CD4-positive, CD25-positive, alpha-beta regulatory T cell (primary cell): ENCODE measurements at places on chromosomes 12 and 14.

DNA sequence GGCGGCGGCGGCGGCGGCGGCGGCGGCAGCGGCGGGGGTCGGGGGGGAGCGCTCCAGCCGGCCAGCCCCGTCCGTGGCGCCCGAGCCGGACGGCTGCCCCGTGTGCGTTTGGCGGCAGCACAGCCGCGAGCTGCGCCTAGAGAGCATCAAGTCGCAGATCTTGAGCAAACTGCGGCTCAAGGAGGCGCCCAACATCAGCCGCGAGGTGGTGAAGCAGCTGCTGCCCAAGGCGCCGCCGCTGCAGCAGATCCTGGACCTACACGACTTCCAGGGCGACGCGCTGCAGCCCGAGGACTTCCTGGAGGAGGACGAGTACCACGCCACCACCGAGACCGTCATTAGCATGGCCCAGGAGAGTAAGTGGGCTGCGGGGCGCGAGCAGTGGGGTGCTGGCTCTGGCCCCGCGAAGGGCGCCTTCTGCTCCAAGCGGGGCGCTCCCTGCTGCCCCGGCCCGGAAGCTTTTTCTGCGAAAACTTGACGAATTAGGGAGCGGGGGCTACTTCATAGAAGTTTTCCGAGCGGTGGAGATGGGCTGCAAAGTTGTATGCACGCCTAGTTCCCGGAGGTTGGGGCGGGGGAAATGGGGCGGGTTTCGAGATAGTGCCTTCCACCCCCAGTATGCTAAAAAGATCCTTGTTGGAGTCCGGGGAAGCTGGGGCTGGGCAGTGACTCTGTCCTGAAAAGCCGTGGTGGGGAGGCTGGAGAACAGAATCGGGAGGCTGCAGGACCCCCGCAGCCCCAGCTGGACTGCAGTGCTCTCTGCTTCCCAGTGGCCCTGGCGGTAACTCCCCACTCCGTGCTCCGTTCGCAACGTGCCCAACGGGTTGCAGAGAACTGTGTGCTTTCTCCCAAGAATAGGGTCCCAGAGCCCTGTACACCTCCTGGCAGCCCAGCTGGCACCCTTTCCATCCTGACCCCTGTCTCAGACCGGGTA lies 751 bp downstream of the GDF11 start:
- H3K27me3 ChIP-seq: no peaks in the 10 kb centered on the region
- H3K4me1 ChIP-seq: peaks cover 19% of the 10 kb centered on the region
- peak overlapping the region; percentile 23 for H3K27ac ChIP-seq

- no peak overlapping the region for H3K27ac ChIP-seq
- H3K27me3 ChIP-seq: no peaks in the 10 kb centered on the region
- H3K4me1 ChIP-seq: no peaks in the 10 kb centered on the region
- no peak overlapping the region for H3K4me3 ChIP-seq
- no peaks in the 10 kb centered on the region for H3K36me3 ChIP-seq
- no peak for DNase-seq
Observed at GRCh38 chr14:101022916-101023435, 119.5 kb upstream of the RTL1 start.

DNA sequence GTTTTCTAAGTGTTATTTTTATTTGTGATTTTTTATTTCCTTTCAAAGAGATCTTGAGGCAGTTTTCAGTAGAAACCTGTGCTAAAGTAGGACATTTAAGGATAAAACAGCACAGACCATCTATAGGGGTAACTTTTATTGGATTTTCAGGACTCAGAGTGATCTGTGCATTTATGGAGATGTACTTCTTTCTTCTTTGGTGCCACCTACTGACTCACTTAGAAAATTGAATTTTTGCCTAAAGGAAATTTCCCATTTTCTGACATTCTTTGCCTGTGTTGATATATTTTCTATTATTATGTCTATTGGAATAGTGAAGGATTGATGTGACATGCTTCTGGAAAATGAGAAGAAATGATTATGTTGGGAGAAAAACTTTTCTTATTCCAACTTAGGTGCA lies 113.0 kb downstream of the UNC79 start:
- H3K4me1 ChIP-seq: no peaks in the 10 kb centered on the region
- H3K36me3 ChIP-seq: no peaks in the 10 kb centered on the region
- no peak overlapping the region for H3K4me3 ChIP-seq
- peaks cover 10% of the 10 kb centered on the region for H3K27me3 ChIP-seq

DNA sequence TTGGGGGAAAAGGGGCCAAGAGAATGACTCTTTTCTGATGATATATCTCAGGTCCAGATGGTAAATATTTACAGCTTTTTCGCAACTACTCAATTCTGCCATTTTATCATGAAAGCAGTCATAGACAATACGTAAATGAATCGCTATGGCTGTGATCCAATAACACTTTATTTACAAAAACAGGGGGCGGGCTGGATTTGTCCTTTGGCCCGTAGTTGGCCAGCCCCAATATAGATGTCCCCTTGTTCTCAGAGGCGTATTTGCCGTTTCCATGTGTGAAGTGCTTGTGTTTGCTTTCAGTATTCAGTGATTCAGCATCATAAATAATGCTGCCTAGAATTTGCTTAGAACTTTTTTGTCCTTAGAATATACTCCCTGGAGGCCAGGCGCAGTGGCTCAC lies 77.2 kb downstream of the CCDC92 start:
- H3K36me3 ChIP-seq: no peaks in the 10 kb centered on the region
- no peak for DNase-seq
- H3K4me1 ChIP-seq: no peaks in the 10 kb centered on the region
- no peak overlapping the region for H3K27ac ChIP-seq
- no peak overlapping the region for H3K4me3 ChIP-seq
- peaks cover under 1% of the 10 kb centered on the region for H3K27me3 ChIP-seq

DNA sequence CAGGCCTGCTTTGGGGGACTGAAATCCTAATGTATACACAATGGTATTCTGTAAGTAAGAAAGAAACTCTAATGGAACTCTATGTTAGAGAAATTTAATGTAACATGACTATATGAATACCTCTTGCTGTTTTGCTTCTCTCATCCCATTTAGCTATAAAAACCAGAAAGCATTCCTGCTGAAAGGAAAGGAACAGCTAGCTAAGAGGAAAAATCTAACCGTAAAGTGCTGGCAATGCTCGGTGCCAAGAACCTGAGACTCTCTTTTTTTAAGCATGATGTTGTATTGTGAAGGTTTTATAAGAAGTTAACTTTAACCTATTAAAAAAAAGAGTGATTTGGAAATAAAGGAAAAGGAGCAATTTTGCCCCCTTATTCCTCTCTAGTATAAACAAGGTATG lies 75.6 kb upstream of the DACT1 start:
- no peaks in the 10 kb centered on the region for H3K4me1 ChIP-seq
- H3K27ac ChIP-seq: no peak overlapping the region
- DNase-seq: no peak
- no peaks in the 10 kb centered on the region for H3K36me3 ChIP-seq
- H3K4me3 ChIP-seq: no peak overlapping the region

GRCh38 chr14:98350213-98350612 lies 921.8 kb downstream of the BCL11B start:
- no peaks in the 10 kb centered on the region for H3K27me3 ChIP-seq

- DNase-seq: no peak
- no peak overlapping the region for H3K4me3 ChIP-seq
- H3K27me3 ChIP-seq: peaks cover 5% of the 10 kb centered on the region
- no peaks in the 10 kb centered on the region for H3K36me3 ChIP-seq
- no peaks in the 10 kb centered on the region for H3K4me1 ChIP-seq
Observed at GRCh38 chr14:90726656-90727055, 89.6 kb downstream of the TTC7B start.

GRCh38 chr14:32005628-32006027 lies 71.5 kb upstream of the ARHGAP5 start:
- no peak overlapping the region for H3K4me3 ChIP-seq
- no peaks in the 10 kb centered on the region for H3K27me3 ChIP-seq
- H3K4me1 ChIP-seq: peaks cover 6% of the 10 kb centered on the region
- no peak for DNase-seq
- no peaks in the 10 kb centered on the region for H3K36me3 ChIP-seq

DNA sequence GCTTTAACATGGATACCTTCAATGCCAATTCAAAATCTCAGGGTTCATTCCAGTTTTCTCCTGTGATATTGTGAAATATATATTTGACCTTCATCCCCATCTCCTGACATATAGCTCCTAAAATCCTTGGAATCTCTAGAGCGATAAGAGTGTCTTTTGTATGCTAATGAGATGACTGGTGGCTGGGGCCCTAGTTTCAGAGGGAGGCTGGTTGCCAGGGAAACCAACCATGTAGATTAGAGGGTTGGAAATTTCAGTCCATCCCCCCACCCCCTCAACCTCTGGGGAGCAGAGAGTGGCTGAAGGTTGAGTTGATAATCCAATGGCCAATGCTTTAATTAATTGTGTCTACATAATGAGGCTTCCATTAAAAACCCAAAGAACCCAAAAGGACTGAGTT lies 59.4 kb downstream of the SDR9C7 start:
- no peak for DNase-seq
- no peak overlapping the region for H3K27ac ChIP-seq
- no peak overlapping the region for H3K4me3 ChIP-seq
- H3K27me3 ChIP-seq: peaks cover 14% of the 10 kb centered on the region
- no peaks in the 10 kb centered on the region for H3K4me1 ChIP-seq

- no peak overlapping the region for H3K4me3 ChIP-seq
- peaks cover 5% of the 10 kb centered on the region for H3K4me1 ChIP-seq
- H3K36me3 ChIP-seq: no peaks in the 10 kb centered on the region
Observed at GRCh38 chr14:68468437-68469207, 324.2 kb downstream of the ZFP36L1 start.

- DNase-seq: no peak
- no peak overlapping the region for H3K27ac ChIP-seq
- no peaks in the 10 kb centered on the region for H3K36me3 ChIP-seq
- H3K4me1 ChIP-seq: no peaks in the 10 kb centered on the region
- H3K27me3 ChIP-seq: no peaks in the 10 kb centered on the region
Observed at GRCh38 chr12:3020850-3021435, 56.2 kb upstream of the TSPAN9 start.

DNA sequence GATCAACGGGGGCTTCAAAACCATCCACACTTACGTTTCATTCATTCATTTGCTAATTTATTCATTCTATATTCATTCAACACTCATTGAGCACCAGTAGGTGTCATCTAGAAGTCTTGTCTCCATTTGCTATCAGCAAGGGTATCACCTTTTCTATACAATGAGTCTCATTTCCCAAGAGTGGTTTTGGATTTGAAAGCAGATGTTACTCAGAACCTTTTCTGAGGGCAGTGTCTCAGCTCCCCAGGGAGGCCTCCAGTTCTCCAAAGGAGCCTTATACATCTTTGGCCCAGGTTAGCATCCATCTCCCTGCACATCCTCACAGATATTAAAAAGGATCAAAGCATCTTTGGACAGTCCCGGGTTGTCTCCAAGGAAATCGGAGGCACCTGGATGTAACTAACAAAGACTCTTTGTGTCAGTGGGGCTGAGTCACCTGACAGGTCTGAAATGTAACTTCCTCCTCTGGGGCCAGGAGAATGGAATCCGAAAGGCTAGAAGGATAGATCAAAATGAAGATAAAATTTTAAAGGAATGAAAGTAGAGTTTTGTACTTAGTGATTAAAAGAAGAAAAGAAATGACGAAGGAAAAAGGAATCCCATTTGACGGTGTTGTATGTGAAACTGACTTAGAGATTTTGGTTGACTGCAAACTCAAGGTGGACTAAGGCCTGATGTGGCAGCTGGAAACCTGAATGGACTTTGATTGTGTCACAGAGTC lies 103.0 kb downstream of the VCPKMT start:
- no peak overlapping the region for H3K4me3 ChIP-seq
- DNase-seq: no peak
- no peaks in the 10 kb centered on the region for H3K27me3 ChIP-seq
- H3K36me3 ChIP-seq: no peaks in the 10 kb centered on the region

DNA sequence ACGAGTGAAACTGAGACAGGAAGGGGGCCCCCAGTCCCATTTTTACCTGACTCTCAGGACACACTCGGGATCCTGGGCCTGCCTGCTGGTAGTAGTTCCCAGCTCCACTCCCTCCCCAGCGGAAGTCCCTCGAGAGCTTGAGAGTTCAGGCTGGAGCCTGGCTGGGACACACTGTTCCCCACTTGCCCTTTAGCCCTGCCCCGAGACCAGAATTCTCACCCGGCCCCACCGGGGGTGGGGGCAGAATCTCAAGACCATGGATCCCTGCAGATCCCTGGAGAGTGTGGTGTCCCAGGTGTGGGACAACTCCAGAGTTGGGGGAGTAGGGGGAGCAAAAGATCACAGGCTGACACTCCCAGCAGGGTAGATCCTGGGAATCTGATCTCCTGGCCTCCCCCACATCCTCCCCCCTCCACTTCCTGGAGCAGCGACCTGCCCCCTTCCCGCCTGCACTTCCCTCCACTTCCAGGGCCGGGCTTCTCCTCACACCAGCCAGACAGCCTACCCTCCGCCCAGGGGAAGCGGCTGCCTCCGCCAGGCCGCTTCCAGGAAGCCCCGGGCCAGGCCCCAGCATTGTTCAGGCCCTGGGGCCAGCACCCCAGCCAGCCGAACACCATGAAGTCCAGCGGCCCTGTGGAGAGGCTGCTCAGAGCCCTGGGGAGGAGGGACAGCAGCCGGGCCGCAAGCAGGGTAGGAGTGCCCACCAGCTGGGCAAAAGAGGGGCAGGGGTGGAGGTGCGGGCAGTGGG lies at the start of gene TNS2:
TNS2 (plus strand) TSS at position 495 of the 748 bp plus-strand sequence; CDS start at position 616, 121 bp downstream.
- no peak for DNase-seq
- H3K27ac ChIP-seq: no peak within 1 kb of the TSS
- H3K27me3 ChIP-seq: no peaks in the 10 kb centered on the region

GRCh38 chr12:52514471-52515318 lies 5.5 kb downstream of the KRT5 start:
- H3K27me3 ChIP-seq: no peaks in the 10 kb centered on the region
- no peak overlapping the region for H3K27ac ChIP-seq
- no peak overlapping the region for H3K4me3 ChIP-seq
- no peaks in the 10 kb centered on the region for H3K36me3 ChIP-seq
- no peak for DNase-seq
- H3K4me1 ChIP-seq: no peaks in the 10 kb centered on the region

GRCh38 chr12:124242529-124243065 lies 52.3 kb upstream of the RFLNA start:
- no peak overlapping the region for H3K4me3 ChIP-seq
- no peaks in the 10 kb centered on the region for H3K27me3 ChIP-seq
- H3K36me3 ChIP-seq: no peaks in the 10 kb centered on the region
- no peak for DNase-seq
- H3K27ac ChIP-seq: no peak overlapping the region

- no peaks in the 10 kb centered on the region for H3K27me3 ChIP-seq
- peak overlapping the region; percentile 91 for H3K4me3 ChIP-seq
- peaks cover 33% of the 10 kb centered on the region for H3K4me1 ChIP-seq
- peak overlapping the region; percentile 99 for H3K27ac ChIP-seq
Observed at GRCh38 chr12:56688846-56689109, 694 bp upstream of the PTGES3 start.

GRCh38 chr14:104665657-104666522 lies 23.5 kb upstream of the INF2 start:
- peak overlapping the region; percentile 19 for H3K27ac ChIP-seq
- DNase-seq: peak; percentile 24
- no peaks in the 10 kb centered on the region for H3K27me3 ChIP-seq
- H3K36me3 ChIP-seq: no peaks in the 10 kb centered on the region
- no peak overlapping the region for H3K4me3 ChIP-seq

DNA sequence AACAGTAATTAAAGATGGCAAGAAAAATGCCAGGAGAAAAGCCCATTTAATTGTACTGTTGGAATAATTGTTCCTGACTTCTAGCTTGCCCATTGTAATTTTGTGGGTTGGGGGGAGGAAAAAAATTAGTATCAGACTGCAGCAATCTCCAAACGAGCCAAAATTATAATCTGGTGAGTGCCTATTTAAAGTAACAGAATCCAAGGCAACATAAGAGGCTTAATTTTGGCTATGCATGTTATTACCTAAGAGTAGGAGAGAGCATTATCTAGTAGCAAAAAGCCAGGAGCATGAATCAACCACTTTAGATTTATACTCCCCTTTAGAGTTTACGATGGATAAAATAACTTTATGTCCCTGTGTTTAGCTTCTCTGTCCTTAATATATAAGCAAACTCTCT lies 14.6 kb upstream of the DENND5B start:
- DNase-seq: no peak
- H3K4me1 ChIP-seq: no peaks in the 10 kb centered on the region
- no peaks in the 10 kb centered on the region for H3K36me3 ChIP-seq
- no peak overlapping the region for H3K4me3 ChIP-seq
- H3K27ac ChIP-seq: no peak overlapping the region
- peaks cover 2% of the 10 kb centered on the region for H3K27me3 ChIP-seq
